ENCODE measurements at places on chromosomes 1 and 21. TPM values are rescaled to one million over a fixed set of nuclear protein-coding genes. Genes with fewer than 3 reads are reported as not detected.

Gene TNFRSF14
- 10.3 TPM for total RNA-seq

Gene FAM110D
- total RNA-seq, result not detected

Gene OXCT2
- total RNA-seq, result not detected

Gene PAPPA2
- not detected for total RNA-seq

Gene TNFRSF8
- total RNA-seq, result not detected

Gene LRRN2
- total RNA-seq, result not detected

Gene YOD1
- not detected for total RNA-seq

Gene GJA5
- total RNA-seq, result not detected

Gene HES3
- not detected for total RNA-seq

Gene BTBD19
- total RNA-seq, result 0.75 TPM

DNA sequence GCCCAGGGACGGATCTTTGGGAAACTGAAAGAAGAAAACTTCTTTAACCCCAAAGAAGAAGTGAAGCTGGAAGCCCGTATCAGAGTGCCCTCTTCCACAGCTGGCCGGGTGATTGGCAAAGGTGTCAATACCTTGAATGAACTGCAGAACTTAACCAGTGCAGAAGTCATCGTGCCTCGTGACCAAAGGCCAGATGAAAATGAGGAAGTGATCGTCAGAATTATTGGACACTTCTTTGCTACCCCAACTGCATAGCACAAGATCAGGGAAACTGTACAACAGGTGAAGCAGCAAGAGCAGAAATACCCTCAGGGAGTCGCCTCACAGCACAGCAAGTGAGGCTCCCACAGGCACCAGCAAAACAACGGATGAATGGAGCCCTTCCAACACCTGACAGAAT is 114.0 kb downstream of the NBPF12 start:
- H3K27me3 ChIP-seq, result no peaks in the 10 kb centered on the region
- H3K4me1 ChIP-seq, result no peaks in the 10 kb centered on the region
- H3K27ac ChIP-seq, result no peak overlapping the region
- H3K4me3 ChIP-seq, result no peak overlapping the region
- H3K36me3 ChIP-seq, result no peaks in the 10 kb centered on the region
- DNase-seq, result no peak

- H3K27me3 ChIP-seq, result no peaks in the 10 kb centered on the region
- DNase-seq, result peak; percentile 34
- H3K36me3 ChIP-seq, result no peaks in the 10 kb centered on the region
- H3K4me3 ChIP-seq, result no peak overlapping the region
- H3K27ac ChIP-seq, result no peak overlapping the region
These were observed 80.4 kb upstream of the EFHD2 start for GRCh38 chr1:15329104-15329820.

DNA sequence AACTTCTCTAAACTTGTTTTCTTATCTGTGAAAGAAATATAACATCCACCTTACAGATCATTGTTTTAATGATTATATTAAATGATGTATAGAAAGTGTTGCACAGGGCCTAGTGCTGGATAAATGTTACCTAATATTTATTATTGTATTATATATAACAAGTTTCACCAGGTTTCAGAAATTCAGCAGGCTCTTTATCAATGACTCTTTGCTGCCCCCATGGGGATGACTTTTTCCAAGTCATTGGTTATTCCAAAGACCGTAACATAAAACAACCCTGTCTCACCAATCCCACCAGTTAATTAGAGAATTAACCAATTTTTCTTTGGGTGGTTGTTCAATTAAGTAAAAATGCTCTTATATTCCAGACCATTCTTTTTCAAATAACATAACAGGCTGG is 7.3 kb upstream of the DEDD start:
- H3K4me3 ChIP-seq, result no peak overlapping the region
- H3K27ac ChIP-seq, result no peak overlapping the region
- no peaks in the 10 kb centered on the region for H3K4me1 ChIP-seq

- H3K27ac ChIP-seq, result peak overlapping the region; percentile 75
- H3K27me3 ChIP-seq, result no peaks in the 10 kb centered on the region
- H3K36me3 ChIP-seq, result no peaks in the 10 kb centered on the region
- peak; percentile 83 for DNase-seq
- peaks cover 50% of the 10 kb centered on the region for H3K4me1 ChIP-seq
These were observed 23.1 kb upstream of the SMAP2 start for GRCh38 chr1:40350391-40350790.

DNA sequence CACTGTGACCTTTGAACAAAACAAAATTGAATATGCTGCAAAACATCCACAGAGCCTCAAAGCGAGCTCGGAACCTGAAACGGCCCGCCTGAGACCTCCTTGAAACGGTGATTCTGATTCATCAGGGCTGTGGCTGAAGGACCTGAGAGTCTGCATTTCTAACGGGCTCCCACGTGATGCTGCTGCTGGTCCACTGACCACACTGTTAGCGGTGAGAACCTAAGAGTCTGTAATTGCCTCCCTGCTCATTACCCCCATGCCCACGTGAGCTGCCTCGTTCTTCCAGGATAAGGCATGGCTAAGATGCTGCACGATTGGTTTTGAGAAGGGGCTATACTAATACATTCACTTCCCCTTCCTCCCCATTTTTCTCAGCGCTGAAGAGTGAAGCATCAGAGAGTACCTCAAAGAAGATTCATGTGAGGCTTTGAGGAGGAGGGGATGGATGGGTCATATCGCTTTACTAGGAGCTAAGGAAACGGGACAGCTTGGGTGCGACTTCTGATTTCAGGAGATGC is 9.7 kb downstream of the TLR5 start:
- peaks cover 15% of the 10 kb centered on the region for H3K4me1 ChIP-seq
- H3K4me3 ChIP-seq, result no peak overlapping the region
- no peaks in the 10 kb centered on the region for H3K36me3 ChIP-seq
- no peak for DNase-seq

GRCh38 chr1:45026446-45026845 is 14.4 kb downstream of the UROD start:
- H3K36me3 ChIP-seq, result no peaks in the 10 kb centered on the region
- no peaks in the 10 kb centered on the region for H3K27me3 ChIP-seq
- no peak for DNase-seq
- H3K4me3 ChIP-seq, result no peak overlapping the region
- no peaks in the 10 kb centered on the region for H3K4me1 ChIP-seq

DNA sequence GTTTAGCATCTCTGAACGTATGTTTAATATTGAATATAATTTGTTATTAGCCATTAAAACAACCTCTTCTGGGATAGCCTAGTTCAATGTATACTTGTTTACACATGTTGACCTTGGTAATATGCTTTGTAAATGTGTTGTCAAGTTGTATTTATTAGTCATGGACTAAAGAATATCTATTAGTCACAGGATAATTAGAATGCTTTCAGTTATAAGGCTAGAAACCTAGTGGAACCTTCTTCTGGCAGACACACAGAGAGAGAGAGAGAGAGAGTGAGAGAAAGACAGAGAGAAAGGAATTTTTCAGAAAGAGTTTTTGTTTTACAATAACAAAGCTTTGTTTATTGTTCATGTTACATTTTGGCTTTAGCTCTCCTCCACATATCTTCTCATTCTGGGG is 181.1 kb upstream of the APP start:
- H3K4me1 ChIP-seq, result no peaks in the 10 kb centered on the region
- H3K27ac ChIP-seq, result no peak overlapping the region
- H3K36me3 ChIP-seq, result no peaks in the 10 kb centered on the region
- H3K4me3 ChIP-seq, result no peak overlapping the region

GRCh38 chr1:231931146-231931545 is 304.6 kb downstream of the DISC1 start:
- no peaks in the 10 kb centered on the region for H3K36me3 ChIP-seq
- DNase-seq, result no peak
- no peak overlapping the region for H3K4me3 ChIP-seq
- no peak overlapping the region for H3K27ac ChIP-seq
- no peaks in the 10 kb centered on the region for H3K27me3 ChIP-seq
- no peaks in the 10 kb centered on the region for H3K4me1 ChIP-seq

DNA sequence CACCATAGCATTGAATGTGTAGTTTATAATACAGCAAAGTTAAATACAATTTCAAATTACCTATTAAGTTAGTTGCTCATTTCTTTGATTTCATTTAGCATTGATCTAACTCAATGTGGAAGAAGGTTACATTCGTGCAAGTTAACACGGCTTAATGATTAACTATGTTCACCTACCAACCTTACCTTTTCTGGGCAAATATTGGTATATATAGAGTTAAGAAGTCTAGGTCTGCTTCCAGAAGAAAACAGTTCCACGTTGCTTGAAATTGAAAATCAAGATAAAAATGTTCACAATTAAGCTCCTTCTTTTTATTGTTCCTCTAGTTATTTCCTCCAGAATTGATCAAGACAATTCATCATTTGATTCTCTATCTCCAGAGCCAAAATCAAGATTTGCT is at the start of gene ANGPTL3:
Gene ANGPTL3, plus strand, starts transcription at position 240 of the 400 bp plus-strand sequence. Its CDS starts 47 bp downstream, at position 287.
- H3K4me1 ChIP-seq, result no peaks in the 10 kb centered on the region
- no peaks in the 10 kb centered on the region for H3K36me3 ChIP-seq
- no peaks in the 10 kb centered on the region for H3K27me3 ChIP-seq
- H3K27ac ChIP-seq, result no peak within 1 kb of the TSS
- DNase-seq, result no peak
